Hair follicular keratinocyte (primary cell): ENCODE measurements at places on chromosomes 4 and X. TPM values are rescaled to one million over a fixed set of nuclear protein-coding genes. Genes with fewer than 3 reads are reported as not detected.

The NPNT gene
- 0.62 and 2.0 TPM in 2 replicates for total RNA-seq

The WDR17 gene
- 0.16 and 1.4 TPM in 2 replicates for total RNA-seq

The SMIM14 gene
- total RNA-seq = 13.1 and 14.1 TPM in 2 replicates

The DUX4 gene
- total RNA-seq = not detected in 2 replicates

The ETDC gene
- total RNA-seq = not detected in 2 replicates

The TEX11 gene
- total RNA-seq = not detected in 2 replicates

The STBD1 gene
- total RNA-seq = 2.0 and 3.4 TPM in 2 replicates

The GPR119 gene
- not detected in 2 replicates for total RNA-seq
